Right cardiac atrium (tissue), 5 donors: ENCODE measurements at places on chromosomes 3 and 15. TPM values are rescaled to one million over a fixed set of nuclear protein-coding genes. Genes with fewer than 3 reads are reported as not detected.

CISH gene
- 12.2 TPM for total RNA-seq

SPSB4 gene
- 9.7 TPM for total RNA-seq

ALS2CL gene
- total RNA-seq, result 17.0 TPM

NUP210 gene
- total RNA-seq, result 2.4 TPM

SNX1 gene
- 99.2 TPM for total RNA-seq

DNA sequence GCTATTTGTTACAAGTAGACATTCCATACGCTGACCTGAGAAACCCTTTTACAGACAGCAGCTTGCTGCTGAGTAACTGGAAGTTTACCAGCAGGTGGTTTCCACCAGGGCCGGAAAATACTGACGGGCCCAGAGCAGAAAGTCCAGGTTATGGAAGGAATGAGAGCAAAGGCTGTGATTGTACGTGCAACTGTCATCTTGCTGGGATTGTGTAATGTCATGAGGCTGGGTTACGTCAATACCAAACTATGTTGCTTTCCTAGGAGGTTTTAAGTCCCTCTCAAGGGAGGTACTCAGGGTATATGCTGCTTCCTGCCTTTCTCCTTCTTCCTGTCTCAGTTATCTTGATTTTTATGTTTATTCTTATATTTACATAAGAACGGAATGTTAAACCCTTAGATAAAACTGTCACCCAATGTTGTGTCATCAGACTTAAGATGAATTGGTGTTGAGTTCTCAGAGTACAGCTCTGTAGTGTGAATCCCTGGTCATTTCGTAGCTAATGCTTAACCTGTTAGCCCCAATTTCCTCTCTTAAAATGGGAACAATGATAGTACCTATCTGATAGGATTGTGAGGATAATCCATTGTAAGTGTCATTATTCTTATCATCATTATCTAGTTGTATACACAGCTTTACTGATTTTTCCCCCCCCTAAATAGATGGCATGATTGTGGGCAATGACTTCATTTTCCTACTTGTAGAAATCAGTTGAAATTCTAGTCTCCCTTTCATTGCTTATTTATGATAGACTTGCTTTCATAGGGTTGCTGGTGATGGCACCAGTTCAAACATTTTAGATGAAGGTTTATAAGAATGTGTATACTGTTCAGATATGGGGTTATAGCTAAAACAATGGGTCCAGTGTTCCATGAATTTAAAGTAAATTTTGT, 101.4 kb downstream of the FNDC3B start:
- DNase-seq, result no peak

- no peak for DNase-seq
These were observed 124.2 kb downstream of the IMPG2 start for GRCh38 chr3:101195951-101196713.

DNA sequence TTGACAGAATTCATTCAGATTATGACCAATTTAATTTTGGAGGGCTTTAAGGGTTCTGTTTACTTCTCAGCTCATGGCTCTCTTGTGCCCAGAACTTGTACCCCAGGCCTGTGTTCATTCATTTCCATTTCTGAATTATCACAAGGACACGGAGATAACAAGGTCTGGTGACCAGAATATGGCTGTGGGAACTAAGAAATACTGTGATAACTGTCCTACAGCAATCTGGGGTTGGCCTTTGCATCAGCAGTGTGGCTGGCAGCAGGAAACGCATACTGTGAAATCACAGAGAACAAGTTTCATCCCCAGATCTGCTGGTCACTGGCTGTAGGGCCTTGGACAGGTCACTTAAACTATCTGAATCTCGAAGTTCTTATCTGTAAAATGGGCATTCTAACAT, 41.8 kb upstream of the TPM1 start:
- no peak for DNase-seq

GRCh38 chr3:119469418-119470189, 841 bp downstream of the POGLUT1 start:
- DNase-seq, result no peak

- no peak for DNase-seq
These were observed 55.7 kb downstream of the IQSEC1 start for GRCh38 chr3:13017361-13018042.

- DNase-seq, result no peak
These were observed 778.0 kb upstream of the NECTIN3 start for GRCh38 chr3:110293660-110294059.

GRCh38 chr3:153437666-153438065, 275.6 kb downstream of the RAP2B start:
- no peak for DNase-seq

DNA sequence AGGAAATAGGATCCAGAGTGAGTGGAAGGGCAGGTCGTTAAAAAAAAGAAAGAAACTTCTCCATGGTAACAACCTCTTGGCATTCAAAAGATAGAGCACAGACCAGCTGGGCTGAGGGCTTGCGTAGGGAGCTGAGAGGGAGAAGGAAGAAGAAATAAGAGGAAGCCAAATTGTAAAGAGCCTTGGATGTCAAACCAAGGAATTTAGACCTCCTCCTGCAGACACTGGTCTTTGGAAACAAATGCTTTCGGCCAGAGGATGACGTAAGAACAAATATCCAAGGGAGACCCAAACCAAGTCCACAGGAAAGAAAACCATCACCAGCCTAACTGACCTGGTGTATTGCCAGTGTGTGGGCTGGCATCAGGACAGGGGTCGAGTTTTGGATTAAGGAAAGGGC, 155.2 kb downstream of the UACA start:
- peak; percentile 69 for DNase-seq

DNA sequence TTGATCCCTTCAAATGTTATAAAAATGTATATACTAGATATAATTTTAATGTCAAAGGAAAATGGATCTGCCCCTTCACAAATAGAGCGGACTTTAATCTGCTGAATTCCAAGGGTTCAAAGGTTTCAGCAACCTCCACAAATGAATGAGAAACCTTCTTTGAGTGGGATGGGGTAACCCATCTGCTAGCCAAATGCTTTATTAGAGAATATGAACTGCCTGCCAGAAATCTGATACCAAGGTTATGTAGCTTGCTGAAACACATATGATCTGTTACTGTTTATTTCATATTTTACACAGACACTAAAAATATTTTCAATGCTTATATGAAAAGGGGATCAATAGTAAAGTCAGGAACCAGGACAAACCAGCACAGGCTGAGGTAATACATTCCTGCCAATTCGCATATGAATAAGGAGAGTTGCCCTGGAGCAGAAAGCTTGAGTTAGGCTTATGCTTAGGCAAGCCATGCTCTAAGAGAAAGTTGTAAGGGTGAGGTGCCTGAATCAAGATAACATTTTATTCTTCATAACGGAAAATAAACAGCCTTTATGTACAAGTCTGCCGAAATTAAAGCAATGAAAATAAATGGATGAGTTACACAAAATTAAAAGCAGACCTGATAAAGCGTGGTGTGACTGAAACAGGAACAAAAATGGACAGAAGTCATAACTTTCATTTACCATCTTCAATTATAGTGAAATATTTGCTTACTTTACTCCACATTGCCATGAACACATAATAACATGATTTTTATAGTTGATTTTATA, 26.5 kb downstream of the PLOD2 start:
- DNase-seq, result no peak

GRCh38 chr3:32352563-32352962, 39.1 kb upstream of the CMTM7 start:
- no peak for DNase-seq

- DNase-seq, result peak; percentile 68
These were observed 18.6 kb downstream of the RNU5B-1 start for GRCh38 chr15:65323071-65323511.
